ENCODE measurements at places on chromosomes 12 and 14. TPM values are rescaled to one million over a fixed set of nuclear protein-coding genes. Genes with fewer than 3 reads are reported as not detected.

The OTX2 gene
- total RNA-seq: not detected

The ITPR2 gene
- 21.7 TPM for total RNA-seq

The RTRAF gene
- 86.5 TPM for total RNA-seq

The CPNE6 gene
- not detected for total RNA-seq

The GDF3 gene
- not detected for total RNA-seq

The NEUROD4 gene
- not detected for total RNA-seq

The AP1G2 gene
- 13.2 TPM for total RNA-seq

The IFI27 gene
- 55.8 TPM for total RNA-seq

The CRIP1 gene
- total RNA-seq: 5.4 TPM

The ADAM21 gene
- 1.5 TPM for total RNA-seq

The NUDT4 gene
- 54.1 TPM for total RNA-seq

The ZNF891 gene
- total RNA-seq: 1.1 TPM

The PPP1R1A gene
- total RNA-seq: not detected

The GPD1 gene
- under 0.01 TPM for total RNA-seq

The VDR gene
- 3.8 TPM for total RNA-seq

The AKAP3 gene
- 1.4 TPM for total RNA-seq

The LRRC43 gene
- 0.38 TPM for total RNA-seq

The SLC15A5 gene
- total RNA-seq: not detected

The RHEBL1 gene
- 0.56 TPM for total RNA-seq

The LHX5 gene
- total RNA-seq: not detected

The PRB2 gene
- not detected for total RNA-seq

The DIO2 gene
- 27.0 TPM for total RNA-seq

The TAS2R30 gene
- 4.2 TPM for total RNA-seq

The OTOGL gene
- 0.28 TPM for total RNA-seq

The IQSEC3 gene
- 0.28 TPM for total RNA-seq

The GLTP gene
- total RNA-seq: 80.7 TPM

The MGP gene
- total RNA-seq: 47.7 TPM

The CDK17 gene
- total RNA-seq: 68.8 TPM

The FAM222A gene
- total RNA-seq: 0.38 TPM

The HSPB8 gene
- 35.1 TPM for total RNA-seq

The ANKRD33 gene
- total RNA-seq: under 0.01 TPM

All from regular cardiac myocyte (primary cell).